ENCODE measurements at places on chromosomes 6 and 20.

GRCh38 chr6:46378882-46379416, 112.3 kb downstream of the RCAN2 start:
- no peak for DNase-seq

DNA sequence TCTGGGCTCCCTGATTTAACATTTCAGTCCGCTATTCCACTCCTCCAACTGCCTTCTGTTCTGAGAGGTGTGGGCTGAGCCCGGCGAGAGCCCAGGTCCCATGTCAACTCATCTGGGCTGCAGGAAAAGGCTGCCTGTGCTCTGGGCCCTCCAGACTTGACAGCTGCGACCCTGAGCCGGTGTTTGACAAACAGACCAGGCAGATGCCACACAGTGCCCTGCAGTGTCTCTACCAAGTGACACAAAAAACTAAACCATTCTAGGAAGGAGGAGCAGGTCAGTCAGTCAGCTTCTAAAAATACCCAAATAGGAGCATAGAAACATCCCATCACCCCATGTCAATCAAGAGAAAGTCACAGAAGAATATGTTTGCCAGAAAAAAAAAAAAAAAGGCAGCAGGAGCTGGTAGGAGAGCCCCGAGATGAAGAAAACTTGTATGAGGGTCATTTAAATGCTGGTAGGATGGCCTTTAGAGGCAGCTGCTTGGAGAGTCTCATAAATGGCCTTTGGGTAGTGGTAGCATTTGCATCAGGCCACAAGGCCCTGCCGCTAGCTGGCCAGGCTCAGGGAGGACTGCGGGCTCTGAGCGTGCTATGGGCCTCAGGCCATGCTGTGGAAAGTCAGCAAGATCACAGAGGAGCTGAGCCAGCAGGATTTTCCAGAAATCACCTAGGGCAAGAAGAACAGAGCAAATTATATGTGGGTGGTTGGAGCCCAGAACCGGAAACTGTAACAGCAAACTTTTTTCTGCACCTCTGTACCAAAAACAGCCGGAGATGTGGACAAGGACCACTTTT, 36.6 kb upstream of the GFOD1 start:
- no peak for DNase-seq

DNA sequence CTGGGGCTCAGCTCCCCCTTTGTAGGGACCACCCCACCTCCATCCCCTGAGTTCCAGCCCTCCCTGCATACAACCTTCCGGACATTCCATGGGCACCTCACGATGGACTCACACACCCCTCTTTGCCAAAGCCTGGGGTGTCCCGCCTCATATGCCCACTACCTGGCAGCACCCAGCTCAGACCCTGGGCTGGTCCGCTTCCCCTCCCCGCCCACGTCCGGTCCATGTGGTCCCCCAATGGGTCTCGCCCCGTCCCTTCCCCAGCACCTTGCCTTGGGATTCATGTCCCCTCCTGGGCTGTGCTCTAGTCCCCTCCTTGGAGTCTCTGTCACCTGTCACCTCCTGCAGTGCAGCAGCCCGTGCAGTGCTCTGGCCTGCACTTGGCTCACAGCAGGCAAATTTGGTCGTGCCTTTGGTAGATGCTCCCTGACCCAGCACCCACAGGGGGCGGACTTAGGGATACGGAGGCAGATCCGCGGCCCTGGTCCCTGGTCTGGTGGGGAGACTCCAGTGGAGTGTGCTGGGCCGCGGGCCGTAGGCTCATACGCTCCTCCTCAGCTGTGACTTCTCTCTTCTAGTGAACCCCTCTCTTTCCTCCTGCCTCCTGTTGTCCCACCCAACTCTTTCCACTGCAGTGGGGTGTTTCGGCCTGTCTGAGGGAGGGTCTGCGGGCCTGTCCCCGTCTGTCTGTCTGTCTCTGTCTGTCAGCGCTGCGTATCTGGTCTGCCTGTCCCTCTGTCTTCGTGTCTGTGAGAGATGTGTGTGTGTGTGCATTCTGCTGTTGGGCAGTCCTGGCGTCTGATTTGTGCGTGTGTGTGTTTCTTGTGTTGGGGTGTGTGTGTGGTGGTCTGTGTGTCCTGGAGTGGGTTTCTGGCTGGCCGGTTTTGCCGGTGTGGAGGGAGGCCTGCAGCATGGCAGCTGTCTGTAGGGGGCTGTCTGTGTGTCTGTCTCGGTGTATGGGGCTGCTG, 69.5 kb downstream of the SRC start:
- no peak for DNase-seq

DNA sequence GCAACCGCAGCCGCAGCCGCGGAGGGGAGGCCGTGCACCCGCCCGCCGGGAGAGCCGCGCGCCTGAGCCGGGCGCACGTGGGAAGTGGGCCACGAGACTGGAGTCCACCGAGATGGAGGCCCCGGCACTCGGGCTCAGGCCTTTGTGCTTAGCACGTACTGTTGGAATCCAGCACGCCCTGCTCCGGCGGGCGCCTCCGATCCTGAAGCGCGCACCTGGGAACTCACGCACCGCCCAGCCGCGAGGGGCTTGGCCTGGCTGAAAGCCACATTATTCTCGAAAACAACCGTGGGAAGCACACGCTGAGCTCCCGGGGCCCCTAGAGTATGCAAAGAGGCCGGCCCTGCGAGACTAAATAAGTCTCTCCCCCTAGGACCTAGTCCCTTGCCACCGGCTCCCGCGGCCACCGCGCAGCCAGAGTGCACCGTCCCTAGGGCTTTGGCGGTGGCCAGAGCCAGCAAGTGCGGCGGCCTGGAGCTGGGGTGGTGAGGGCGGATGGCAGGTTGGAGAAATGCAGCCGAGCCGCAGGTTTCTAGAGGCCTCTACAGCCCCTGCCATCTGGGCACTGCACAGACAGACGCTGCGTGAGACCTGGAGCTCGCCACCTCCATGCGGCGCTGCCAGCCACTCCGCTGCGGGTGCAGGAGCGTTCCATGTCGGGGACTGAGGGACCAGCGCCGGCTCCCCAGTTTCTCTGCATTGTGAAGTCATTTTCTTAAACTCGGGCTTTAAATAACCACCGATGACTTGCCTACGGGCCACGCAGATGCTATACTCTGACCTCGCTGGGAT, 42.0 kb upstream of the LY86 start:
- DNase-seq, result no peak

GRCh38 chr6:87151781-87152525, 3.4 kb upstream of the ZNF292 start:
- peak; percentile 38 for DNase-seq

DNA sequence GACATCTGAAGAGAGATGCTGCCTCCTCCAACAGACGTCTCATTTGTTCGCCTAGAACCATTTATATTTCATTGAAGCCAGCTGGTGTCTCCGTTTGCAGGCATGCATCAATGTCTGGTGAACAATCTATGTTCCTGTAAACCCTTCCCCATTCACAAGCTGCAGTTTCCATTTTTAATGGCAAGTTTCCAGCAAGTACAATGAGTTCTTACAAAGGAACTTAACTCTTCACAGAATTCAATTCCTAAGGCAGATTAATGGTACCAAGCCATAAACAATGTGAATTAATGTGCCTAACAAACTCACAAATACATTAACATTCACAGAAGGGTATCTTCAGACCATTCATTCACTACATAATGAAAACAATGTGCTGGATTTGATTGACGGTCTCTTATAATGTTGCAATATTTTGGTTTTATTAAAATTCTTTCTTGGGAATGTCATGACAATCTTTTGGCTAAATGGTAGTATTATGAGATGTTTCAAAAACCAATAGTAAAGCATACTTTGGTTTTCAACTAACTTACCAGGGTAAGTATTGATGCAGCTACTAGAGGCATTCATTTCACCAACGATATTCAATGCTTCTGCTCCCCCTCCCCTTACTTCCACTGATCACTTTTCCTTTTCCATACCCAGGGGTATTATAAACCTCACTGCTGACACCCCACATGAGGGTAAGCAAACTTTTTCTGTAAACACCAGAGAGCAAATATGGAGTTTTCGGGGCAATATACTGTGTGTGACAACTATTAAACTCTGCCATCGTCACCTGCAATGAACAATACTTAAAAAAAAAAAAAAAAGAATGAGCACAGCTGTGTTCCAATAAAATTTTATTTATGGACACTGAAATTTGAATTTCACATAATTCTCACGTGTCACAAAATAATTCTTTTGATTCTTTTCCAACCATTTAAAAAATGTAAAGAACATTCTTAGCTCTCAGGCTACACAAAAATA, 4.2 kb downstream of the AKIRIN2 start:
- no peak for DNase-seq

GRCh38 chr6:159062564-159062945, 17.8 kb upstream of the TAGAP start:
- no peak for DNase-seq

GRCh38 chr6:23696992-23697391, 429.0 kb upstream of the NRSN1 start:
- no peak for DNase-seq

DNA sequence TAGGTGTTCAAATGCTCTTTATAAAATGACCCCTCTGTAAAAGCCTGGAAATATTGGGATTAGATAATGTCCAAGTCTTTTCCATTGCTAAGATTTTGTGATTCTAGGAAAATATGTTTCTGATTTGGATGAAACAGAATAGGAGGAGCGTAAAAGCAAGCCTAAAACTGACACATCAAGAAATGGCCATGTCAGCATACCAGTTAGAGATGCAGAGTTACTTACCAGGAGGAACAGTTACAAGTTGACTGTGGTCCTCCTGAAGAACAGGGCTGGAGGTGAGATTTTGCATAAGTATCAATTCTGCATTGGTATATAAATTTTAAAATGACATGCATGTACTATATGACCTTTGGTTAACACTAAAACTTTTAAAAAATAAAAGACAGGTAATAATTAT, 35.3 kb downstream of the EYA2 start:
- no peak for DNase-seq

GRCh38 chr6:127586372-127586771, 9.4 kb downstream of the C6orf58 start:
- DNase-seq, result no peak

GRCh38 chr20:10412591-10413408, 21.2 kb downstream of the MKKS start:
- DNase-seq, result no peak

- DNase-seq, result no peak
Observed at GRCh38 chr6:52407467-52407866, 12.7 kb upstream of the EFHC1 start.
